Activated CD8-positive, alpha-beta memory T cell treated with anti-CD3 and anti-CD28 coated beads for 4 hours (primary cell): ENCODE measurements at places on chromosomes 1 and 21.

DNA sequence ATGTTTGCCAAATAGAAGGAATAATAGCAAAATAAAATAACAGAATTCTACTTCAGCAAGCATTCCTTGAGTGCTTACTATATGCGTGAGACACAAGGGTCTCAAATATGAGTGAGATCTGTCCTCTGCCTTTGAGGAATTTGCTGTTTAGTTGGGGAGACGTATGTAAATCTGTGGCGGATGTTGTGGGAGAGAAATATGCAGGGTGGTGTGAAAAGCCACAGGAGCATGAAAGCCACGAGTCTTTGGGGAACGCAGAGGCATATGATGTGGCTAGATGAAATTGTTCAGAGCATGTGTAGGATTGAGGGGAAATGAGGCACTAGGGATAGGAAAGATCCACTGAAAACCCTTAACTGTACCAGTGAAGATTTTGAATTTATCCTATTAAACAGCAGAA lies 244.4 kb downstream of the PBX1 start:
- DNase-seq, result no peak

DNA sequence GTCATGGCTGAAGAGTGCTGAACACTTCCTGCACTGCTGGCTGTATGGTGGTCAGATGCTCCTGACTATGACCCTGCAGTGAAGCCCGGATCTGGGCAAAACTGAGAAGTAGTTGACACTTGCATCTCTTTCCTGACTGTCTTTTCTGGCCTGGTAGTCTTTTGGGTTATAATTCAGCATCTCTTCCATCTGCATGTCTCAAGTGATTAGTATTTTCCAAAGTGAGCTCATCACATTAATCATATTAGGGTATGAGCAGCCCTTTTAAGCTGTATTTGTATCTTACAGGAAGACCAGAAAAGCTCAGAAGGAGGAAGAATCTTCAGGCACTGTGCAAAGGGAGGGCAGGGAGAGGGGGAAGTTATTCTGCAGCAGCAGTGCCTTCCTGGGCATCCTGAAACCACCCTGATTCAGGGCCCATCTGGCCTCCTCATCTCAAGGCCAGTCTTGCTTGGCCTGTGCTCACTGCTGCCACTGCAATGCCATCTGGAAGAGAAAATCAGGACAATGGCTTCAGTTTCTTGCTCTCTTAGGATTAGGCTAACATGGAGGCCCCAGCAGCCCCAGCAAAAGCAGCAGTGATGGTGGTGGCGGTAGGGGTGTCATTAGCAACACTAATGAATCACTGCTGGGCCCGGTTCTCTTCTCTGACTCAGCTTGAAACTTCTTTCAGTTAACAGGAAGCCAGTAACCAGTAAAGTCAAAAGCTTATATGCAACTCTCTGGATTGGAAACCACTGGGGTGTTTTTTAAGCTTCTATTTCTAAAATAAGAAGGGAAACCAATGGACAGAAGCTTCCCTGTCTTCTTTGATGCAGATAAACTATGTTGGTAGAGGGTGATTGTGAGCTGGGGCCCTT lies 63.3 kb upstream of the WDR26 start:
- peak; percentile 39 for DNase-seq

DNA sequence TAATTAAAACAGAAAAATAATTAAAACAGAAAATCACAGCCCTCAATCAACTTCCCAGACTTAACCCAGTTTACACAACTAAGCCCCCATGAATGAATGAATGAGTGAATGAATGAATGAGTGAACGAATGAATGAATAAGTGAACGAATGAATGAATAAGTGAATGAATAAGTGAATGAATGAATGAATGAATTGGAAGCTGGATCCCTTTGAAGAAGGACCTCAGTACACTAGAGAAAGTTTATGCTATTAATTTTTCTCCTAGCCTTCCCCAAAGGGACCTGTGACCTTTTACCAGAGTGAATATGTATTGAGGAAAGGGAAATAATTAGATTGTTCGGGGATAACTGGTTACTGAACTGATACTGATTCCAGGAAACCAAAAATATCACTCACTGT lies 5.6 kb downstream of the SPSB1 start:
- DNase-seq, result no peak

- no peak for DNase-seq
Measured at GRCh38 chr1:83545066-83545862, 453.7 kb downstream of the TTLL7 start.

DNA sequence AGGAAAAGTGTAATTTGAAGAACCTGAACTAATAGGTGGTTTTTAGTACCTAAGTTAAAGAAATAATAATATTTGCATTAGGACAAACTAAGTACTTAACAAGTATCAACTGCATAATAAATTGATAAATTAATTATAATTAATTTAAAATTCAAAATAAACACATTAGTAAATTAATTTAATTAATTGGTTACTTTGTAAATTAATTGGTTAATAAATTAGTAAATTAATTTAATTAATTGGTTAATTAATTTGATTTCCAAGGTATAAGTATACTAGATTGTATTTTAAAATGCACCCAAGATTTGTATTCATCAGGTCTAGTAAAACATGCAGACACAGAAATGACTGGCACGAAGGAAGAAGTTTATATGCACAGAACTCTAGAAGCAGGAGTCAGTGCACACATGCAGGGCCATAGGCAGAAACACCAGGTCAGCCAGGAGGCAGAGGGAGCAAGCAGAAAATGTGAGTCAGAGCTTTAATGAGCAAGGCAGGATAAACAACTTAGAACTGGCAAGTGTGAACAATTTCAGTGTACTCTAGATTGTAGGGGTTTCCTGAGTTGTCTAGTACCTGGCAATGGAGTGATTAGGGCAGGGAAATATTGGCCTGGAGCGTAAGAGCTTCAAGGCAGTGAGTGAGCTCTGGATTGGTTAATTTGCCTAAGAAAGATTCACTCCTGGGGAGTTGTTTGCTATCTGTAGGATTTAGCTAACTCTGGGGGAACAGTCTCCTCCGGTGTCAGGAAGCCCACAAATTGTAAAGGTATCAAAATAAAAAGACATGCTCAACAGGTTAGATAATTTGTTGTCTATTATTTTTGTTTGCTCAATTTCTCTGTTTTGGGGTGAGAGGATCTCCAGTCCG lies 665.7 kb downstream of the MRPL39 start:
- DNase-seq, result no peak

DNA sequence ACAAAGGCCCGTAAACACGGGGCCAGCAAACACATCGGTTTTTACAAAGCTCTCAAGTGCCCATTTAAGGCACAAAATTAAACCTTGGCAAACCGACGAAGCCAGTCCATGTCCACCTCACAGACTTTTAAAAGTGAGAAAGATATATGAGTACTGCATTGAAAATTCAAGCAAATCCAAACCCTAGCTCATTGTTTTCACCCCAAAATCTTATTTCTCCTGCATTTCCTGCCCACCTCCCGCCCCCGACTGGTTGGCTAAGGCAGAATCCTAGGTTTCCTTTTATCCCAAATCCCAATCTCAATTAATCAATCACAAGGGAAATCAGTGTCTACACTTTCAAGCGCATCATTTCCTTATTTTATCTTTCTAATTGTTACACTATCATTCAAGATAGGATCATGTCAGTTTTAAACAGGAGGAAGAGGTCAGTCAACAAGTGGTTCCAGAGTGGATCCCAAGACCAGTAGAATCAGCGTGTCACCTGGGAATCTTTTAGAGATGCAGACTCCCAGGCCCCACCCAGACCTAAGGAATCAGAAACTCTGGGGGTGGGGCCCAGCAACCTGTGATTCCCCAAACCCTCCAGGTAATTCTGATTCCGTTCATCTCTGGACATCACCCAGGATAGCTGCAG lies 1.7 kb upstream of the GNG4 start:
- no peak for DNase-seq

- DNase-seq, result no peak
Measured at GRCh38 chr1:245800901-245801605, 646.3 kb downstream of the KIF26B start.

- DNase-seq, result no peak
Measured at GRCh38 chr1:117001254-117001927, at the start of gene CD101. Gene CD101, plus strand, starts transcription at chr1:117001760. Its CDS starts 58 bp downstream, at chr1:117001818.

GRCh38 chr21:33402001-33402979 lies 923 bp upstream of the IFNGR2 start:
- no peak for DNase-seq

- DNase-seq, result no peak
Measured at GRCh38 chr21:32082466-32082865, 196.4 kb downstream of the MIS18A start.

GRCh38 chr1:224800486-224801119 lies 128.9 kb upstream of the DNAH14 start:
- DNase-seq, result no peak

DNA sequence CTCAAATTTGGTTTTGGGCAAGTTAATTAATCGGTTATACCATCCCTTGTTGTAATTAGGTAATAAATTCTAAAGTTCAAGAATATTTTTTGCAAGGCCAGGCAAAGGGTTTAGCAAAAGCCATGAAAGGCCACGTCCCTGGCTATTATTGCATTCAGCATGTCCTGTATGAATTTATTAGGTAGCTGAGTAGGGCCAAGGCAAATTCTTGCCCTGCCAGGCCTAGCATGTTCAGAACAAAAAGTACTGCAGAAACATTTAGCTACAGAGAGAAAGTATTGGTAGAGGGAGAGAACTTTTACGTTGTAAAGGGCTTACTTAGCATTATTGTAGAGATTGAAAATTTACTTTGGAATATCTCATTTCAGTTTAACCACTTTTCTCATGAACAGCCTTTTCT lies 94.4 kb downstream of the PATJ start:
- no peak for DNase-seq

DNA sequence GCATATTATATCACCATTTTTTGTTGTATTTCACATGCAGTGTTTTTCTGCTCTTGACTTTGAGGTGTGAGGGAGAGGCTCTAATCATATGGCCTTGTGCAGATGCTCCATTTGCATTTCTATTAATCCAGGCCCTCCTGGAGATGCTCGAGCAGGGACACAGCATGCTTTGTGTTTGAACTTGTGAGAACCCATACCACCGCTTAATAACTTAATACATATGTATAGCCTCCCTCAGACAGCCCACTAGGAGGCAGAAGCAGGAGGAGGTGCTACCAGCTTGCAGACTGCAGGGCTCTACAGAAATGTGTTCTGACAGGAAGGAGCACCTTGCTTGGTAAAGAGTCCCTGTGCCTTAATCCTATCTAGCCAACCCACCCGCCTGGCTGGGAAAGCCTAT lies 155.2 kb downstream of the BARHL2 start:
- DNase-seq, result no peak

GRCh38 chr1:223653431-223653830 lies 12.1 kb downstream of the CAPN8 start:
- no peak for DNase-seq

DNA sequence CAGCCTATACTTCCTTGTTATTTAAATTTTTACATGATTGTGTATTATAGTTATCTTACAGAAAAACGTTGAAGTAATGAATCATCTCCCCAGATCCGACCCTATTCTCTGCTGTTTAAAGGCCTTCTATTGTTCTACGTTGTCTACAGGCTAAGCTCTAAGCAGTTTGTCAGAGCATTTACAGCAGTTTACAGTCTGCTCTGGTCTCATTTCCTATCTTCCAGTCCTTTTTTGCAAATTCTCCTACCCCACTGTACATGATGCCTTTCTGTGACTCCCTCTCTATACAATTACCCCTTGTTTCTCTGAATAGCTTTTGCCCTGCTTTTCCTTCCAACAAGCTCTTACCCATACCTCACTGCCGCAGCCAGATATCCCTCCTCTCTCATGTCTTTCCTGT lies 319.2 kb upstream of the FMN2 start:
- no peak for DNase-seq

DNA sequence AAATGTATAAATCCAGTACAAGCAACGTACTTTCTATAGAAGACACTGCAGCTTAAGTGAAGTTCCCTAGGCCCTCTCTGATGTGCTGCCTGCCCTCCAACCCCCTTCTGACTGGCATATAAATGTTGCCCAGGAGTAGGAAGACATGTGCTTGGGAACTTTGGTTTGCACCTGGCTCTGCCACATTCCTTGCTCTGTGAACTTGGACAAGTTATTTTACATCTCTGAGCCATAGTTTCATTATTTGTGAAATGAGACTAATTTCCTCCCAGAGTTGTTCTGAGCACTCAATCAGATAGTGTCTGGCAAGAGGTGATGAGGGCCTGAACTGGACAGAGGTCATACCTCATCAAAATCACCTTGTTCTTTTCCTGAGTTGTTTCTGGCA lies 3.5 kb upstream of the PHC2 start:
- no peak for DNase-seq

GRCh38 chr1:6028042-6028850 lies 17.4 kb upstream of the KCNAB2 start:
- peak; percentile 40 for DNase-seq

DNA sequence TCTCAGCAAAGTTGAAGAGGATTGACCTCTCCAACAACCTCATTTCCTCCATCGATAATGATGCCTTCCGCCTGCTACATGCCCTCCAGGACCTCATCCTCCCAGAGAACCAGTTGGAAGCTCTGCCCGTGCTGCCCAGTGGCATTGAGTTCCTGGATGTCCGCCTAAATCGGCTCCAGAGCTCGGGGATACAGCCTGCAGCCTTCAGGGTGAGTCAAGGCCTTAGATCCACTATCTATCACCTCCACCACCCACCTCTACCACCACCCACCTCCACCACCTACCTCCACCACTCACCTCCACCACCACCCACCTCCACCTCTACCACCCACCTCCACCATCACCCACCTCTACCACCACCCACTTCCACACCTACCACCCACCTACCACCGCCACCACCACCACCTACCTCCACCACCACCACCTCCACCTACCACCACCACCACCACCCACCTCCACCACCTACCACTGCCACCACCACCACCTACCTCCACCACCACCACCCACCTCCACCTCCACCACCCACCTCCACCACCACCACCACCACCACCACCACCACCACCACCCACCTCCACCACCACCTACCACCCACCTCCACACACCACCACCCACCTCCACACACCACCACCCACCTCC lies 5.8 kb downstream of the OPTC start:
- DNase-seq, result no peak

DNA sequence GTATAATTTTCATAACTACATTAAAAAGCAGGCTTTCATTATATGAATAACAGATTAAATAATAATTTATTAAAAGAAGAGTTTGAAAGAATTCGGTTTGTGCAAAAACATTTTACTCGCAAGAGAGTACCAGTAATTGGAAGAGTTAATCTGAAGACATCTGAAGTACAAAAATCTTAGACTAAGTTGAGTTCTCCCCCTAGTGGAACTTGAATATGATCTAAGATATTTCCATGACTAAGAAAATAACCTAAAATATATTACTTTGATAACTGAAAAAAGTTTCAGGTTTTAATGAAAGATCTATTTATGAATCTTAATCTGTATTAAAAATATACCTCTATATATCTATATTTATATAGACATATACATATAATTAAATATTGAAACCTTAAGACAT lies 112.5 kb upstream of the GFI1 start:
- DNase-seq, result no peak

DNA sequence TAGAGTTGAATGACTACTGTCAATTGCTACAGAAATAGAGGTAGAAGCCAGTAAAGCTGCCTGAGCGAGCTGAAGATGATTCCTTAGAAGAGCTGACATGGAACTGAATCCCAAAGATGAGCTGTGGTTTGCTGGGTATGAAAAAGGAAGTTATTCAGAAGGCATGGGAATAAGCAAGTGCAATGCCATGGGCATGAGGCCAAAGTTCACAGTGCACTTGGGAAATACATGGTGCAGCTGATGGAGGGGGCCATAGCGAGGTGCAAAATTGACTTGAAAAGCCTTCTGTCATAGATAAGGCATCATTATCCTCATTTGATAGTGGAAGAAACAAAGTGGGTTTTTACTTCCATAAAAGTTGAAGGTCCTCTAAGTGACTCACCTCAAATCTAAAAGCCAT lies 88.6 kb downstream of the NEK7 start:
- DNase-seq, result no peak

GRCh38 chr1:92922356-92923035 lies 38.8 kb downstream of the DIPK1A start:
- no peak for DNase-seq
